AG20443 (cell line): ENCODE measurements at places on chromosomes 7 and 10.
A peak's percentile ranks its signal among the peaks of the same experiment; 100 is the strongest.

GRCh38 chr10:62634576-62634975, 169.9 kb upstream of the ADO start:
- no peak for DNase-seq

DNA sequence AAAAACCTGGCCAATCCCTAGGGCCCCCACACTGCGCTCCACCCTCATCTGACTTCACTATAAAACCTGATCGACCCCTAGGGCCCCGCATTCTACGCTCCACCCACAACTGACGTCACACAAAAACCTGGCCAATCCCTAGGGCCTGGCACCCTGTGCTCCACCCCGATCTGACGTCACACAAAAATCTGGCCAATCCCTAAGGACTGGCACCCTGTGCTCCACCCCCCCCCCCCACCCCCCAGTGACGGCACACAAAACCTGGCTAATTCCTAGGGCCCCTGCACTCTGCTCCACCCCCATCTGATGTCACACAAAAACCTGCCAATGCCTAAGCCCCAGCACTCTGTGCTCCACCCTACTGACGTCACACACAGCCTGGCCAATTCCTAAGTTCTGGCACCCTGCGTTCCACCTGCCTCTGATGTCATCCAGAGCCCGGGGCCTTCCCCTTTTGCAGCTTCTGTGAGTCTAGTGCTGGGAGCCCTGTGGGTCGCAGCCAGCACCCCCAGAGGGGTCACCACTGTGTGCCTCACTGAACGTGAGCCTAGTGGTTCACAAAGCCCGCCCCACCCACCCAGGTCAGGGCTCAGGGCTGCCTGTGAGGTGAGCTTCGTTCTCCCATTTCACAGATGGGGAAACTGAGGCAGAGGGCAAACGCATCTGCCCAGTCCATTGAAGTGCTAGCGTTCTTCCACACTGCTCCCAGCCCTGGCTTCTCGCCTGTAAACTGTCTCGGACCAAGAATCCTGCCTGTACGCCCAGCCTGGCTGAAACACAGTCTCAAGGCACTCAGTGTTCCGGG, 40.6 kb downstream of the MICALL2 start:
- peak; percentile 57 for DNase-seq

- peak; percentile 72 for DNase-seq
Measured at GRCh38 chr10:112227331-112227987, 43.9 kb upstream of the GPAM start.

GRCh38 chr7:79091661-79092060, 361.8 kb downstream of the MAGI2 start:
- peak; percentile 10 for DNase-seq

- DNase-seq: no peak
Measured at GRCh38 chr7:30556840-30557239, 37.8 kb upstream of the GARS1 start.

- peak; percentile 40 for DNase-seq
Measured at GRCh38 chr10:78852466-78853240, 216.1 kb upstream of the ZMIZ1 start.
